ENCODE measurements at places on chromosomes 4 and X.

- DNase-seq: peak; percentile 39
Measured at GRCh38 chr4:87005690-87006425, 71.0 kb downstream of the AFF1 start.

- DNase-seq: no peak
Measured at GRCh38 chr4:173919861-173920260, 363.6 kb downstream of the FBXO8 start.

- DNase-seq: no peak
Measured at GRCh38 chr4:107278791-107279483, 242.8 kb upstream of the DKK2 start.

GRCh38 chr4:119125931-119126330 is 9.7 kb upstream of the MYOZ2 start:
- DNase-seq: no peak

GRCh38 chrX:7927259-7928167 is at the start of gene PNPLA4:
TSS of gene PNPLA4 (minus strand) at chrX:7927413. CDS start at chrX:7926119, 1,294 bp downstream.
- no peak for DNase-seq

GRCh38 chrX:149120459-149120858 is 384.6 kb downstream of the IDS start:
- no peak for DNase-seq

- peak; percentile 35 for DNase-seq
Measured at GRCh38 chrX:49876750-49877149, 2.5 kb upstream of the USP27X start.

GRCh38 chrX:110026099-110026844 is 23.4 kb downstream of the TMEM164 start:
- DNase-seq: no peak

- DNase-seq: no peak
Measured at GRCh38 chrX:3449287-3449686, 102.8 kb upstream of the MXRA5 start.

DNA sequence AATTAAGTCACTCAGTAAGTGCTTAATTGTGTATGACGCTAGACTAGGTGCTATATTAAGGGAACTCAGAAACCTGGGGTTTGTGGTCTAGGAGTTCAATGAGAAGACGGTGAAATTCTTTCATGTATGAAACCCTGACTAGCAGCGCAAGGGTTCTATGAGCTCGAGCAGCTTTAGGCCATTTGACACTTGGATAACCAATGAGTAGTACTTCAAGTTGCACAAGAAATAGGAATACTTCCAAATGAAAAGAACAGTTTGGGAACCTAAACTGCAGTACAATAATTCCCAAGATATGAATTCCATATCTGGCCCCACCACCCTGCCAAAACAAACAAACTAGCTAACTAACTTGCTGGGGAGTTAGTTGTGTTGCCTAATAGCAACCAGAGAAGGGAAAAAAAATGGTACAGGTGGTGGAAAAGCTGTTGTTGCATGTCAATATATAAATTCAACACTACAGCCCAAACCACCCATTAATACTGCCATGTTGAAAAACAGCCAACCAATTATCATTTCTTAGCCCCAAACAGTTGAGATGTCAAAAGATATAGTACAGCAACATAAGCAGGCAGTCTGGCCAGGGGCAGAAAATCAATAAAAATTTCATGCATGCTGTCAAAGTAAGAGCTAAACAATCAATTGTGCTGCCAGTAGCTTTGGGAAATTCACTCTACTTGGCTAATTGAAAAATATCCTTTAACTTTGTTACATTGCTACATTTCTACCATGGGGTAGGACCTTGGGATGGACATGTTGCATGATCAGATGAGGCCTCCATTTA is 54.6 kb upstream of the MCF2 start:
- no peak for DNase-seq

DNA sequence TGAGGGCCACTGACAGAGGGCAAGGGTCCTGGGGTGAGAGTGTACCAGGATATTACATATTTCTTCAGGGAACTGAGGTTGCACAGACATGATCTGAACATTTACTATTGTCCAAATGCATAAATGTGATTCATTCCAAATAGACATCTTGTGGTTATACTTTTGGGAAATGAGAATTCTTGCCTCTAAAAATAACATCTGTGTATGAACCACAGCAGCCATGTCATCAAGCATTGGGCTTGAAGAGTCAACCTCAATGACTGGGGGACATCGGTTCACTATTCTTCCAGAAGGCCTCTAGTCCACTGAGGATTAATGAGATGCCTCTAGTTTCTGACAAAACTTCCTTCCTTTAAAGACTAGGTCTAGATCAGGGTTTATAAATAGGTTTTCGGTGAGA is 193.1 kb upstream of the GPC4 start:
- DNase-seq: no peak

DNA sequence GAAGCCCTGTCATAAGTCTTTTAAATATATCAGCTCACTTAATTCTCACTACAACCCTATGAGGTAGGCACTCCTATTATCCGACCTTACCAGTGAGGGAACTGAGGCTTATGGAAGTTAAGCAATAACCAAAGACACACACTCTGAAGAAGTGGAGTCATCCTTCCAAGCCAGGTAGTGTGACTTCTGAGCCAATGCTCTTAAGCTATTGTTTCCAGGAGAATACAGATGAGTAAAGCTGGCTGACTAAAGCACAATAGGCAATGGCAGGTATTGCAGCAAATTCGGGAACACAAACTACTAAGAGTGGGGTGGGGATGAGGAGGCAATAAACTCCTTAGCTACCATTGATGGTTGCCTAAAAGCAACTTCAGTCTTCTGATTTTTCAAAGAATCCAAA is 81.8 kb upstream of the KIT start:
- no peak for DNase-seq

- no peak for DNase-seq
Measured at GRCh38 chr4:8385611-8386010, 54.9 kb downstream of the ACOX3 start.

- peak; percentile 73 for DNase-seq
Measured at GRCh38 chr4:103075894-103076746, 441 bp downstream of the SLC9B2 start.

GRCh38 chrX:130625386-130625785 is 223.6 kb downstream of the RBMX2 start:
- no peak for DNase-seq

DNA sequence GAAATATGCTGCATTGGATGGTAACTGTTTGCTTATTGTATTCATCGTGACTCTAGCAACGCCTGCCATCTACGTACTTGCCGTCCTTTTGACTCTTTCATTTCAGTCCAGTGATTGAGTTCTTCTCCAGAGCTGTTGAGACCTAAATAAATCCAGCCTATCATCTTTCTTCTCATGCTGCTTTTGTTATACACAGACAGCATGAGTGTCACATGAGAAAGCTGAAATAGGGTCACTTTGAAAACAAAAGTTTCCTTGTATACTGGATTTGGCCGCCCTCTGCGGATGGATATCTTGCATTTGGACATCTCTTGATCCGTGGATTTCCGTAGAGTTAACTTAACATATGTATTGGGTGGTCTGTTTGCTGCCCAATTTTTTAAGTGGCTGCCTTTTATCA is 67.2 kb downstream of the TMPRSS11F start:
- no peak for DNase-seq

DNA sequence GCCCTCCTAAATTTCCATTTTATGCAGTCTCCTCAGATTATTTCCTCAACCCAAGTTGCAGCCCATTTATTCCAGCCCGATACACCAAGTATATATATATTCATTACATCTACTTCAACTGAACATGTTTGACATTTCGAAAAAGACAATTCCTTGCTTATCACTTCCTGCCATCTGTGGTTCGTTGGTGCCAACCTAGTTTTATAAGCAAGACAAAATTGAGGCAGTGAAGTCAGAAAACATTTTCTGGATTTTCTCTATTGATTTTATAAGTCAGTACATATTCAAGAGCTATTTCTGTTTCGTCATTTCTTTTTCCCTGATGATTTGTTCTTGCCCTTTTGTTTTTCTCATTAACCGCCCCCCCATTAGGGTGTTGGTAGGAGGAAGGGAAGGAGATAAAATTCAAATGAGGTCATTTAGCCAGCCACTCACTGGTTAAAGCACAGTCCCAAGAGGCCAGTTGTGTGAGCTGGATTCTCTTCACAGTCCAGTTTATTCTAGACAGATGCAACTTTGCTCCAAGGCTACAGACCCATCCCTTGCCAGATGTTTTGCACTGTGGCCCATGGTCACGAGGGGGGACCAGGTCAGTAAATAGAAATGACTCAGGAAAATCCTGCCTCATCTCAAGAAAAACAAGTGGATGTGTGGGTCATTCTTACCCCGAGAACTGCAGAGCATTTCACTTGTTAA is 20.3 kb upstream of the VEGFD start:
- peak; percentile 73 for DNase-seq

GRCh38 chr4:74203467-74203866 is 45.5 kb downstream of the MTHFD2L start:
- DNase-seq: no peak

DNA sequence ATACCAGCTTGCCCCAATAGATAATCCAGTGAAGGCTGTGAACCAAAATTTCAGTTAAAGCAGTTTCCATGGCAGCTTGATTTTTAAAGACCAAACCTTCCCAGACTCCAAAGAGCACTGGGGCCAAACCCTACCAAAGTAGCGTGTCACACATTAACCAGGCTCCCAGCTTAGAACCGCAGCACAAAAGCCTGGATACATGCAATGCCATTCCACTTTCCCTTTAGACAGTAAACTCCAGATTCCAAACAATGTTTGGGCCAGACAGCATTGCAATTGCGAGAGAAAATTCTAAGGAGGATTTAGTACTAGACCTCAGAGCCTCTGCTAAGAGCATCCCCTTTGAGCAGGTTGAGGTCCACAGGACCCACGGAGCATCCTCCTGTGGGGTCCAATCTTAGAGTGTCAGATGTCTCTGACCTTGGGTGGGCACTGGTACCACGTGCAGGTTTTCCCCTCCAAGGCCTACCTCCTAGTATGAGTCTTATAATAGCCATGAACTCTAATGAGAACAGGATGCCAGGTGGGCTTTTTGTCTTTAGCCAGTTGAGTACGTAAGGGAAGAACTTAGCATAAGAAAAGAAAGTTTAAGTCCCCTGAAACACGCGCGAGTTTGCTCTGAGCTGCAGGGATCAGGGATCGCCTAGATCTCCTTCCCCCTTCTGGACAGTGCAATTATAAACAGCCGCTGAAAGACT is 38.8 kb downstream of the MGARP start:
- no peak for DNase-seq

- DNase-seq: no peak
Measured at GRCh38 chrX:46715530-46715929, 43.4 kb downstream of the SLC9A7 start.
